ENCODE measurements at places on chromosomes 5 and 9.
A peak's percentile ranks its signal among the peaks of the same experiment; 100 is the strongest.

- no peaks in the 10 kb centered on the region for H3K4me1 ChIP-seq
- H3K36me3 ChIP-seq = no peaks in the 10 kb centered on the region
- H3K4me3 ChIP-seq = no peak overlapping the region
- no peak for DNase-seq
These were observed 41.5 kb downstream of the PLPP7 start for GRCh38 chr9:131330814-131331600.

GRCh38 chr5:76660360-76660759, 37.2 kb upstream of the F2RL2 start:
- H3K36me3 ChIP-seq = no peaks in the 10 kb centered on the region
- H3K27me3 ChIP-seq = no peaks in the 10 kb centered on the region
- DNase-seq = no peak
- H3K4me3 ChIP-seq = no peak overlapping the region
- H3K4me1 ChIP-seq = no peaks in the 10 kb centered on the region

GRCh38 chr5:109857405-109858031, 167.8 kb downstream of the MAN2A1 start:
- no peak for DNase-seq
- H3K27ac ChIP-seq = peak overlapping the region; percentile 11
- no peaks in the 10 kb centered on the region for H3K27me3 ChIP-seq
- no peak overlapping the region for H3K4me3 ChIP-seq
- peaks cover 4% of the 10 kb centered on the region for H3K36me3 ChIP-seq

DNA sequence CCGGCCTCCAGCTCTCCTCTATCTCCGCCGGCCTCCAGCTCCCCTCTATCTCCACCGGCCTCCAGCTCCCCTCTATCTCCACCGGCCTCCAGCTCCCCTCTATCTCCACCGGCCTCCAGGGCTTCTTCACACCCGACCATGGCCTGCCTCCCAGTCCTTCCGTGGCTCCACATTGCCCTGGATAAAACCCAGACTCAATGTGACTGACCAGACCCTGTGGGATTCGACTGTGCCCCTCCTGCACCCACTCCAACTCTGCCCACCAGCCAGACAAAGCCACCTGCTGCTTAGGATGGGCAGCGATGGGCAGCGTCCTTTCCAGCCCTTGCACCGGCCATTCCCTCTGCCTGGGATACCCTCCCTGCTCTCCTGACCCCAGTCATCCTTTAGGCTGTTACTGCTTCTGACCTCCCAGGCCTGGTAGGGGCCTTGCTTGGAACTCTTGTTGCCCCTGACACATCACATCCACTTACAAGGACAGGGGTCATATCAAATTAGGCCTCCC, 30.5 kb upstream of the RXRA start:
- H3K27ac ChIP-seq = no peak overlapping the region
- H3K4me3 ChIP-seq = no peak overlapping the region
- H3K4me1 ChIP-seq = peaks cover 12% of the 10 kb centered on the region
- DNase-seq = no peak

DNA sequence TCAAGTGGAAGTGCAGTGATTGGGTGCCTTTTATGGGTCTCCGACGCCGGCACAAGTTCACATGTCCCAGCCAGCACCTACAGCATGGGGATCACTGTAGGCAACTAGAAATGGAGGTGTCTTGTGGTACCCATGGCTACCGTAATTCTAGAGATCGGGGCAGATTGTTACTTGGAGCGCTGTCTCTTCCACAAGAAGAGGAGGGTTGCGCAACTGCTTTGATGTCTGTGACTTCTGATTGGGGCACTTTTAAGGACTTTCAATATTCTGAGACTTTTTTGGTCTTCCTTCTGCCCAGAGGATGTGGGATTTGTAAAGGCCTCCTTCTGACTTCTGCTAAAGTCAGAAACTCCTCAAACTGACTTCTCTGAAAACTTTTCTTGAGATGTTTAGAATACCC, 41.9 kb downstream of the GLRX start:
- no peaks in the 10 kb centered on the region for H3K27me3 ChIP-seq
- no peak overlapping the region for H3K4me3 ChIP-seq
- H3K4me1 ChIP-seq = peaks cover 13% of the 10 kb centered on the region

GRCh38 chr9:38083858-38084555, 15.0 kb upstream of the SHB start:
- no peaks in the 10 kb centered on the region for H3K4me1 ChIP-seq
- no peaks in the 10 kb centered on the region for H3K36me3 ChIP-seq
- no peaks in the 10 kb centered on the region for H3K27me3 ChIP-seq
- DNase-seq = no peak
- H3K27ac ChIP-seq = no peak overlapping the region

DNA sequence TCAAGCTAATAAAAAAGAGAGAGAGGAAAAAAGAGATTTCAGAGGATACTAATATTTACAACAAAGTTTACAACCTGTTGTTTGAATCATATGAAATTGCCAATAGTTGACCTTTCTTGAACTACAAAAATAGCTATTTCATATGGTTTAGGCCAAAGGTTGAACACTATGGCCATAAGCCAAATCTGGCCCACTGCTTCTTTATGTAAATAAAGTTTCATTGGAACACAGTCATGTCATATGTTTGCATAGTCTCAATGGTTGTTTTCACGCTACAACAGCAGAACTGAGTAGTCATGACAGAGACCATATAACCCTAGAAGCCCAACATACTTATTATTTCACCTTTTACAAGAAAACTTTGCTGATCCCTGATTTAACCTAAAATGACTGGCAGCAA, 20.9 kb downstream of the SEMA5A start:
- no peaks in the 10 kb centered on the region for H3K4me1 ChIP-seq
- no peak for DNase-seq

- peaks cover 37% of the 10 kb centered on the region for H3K4me1 ChIP-seq
- peak; percentile 98 for DNase-seq
- peak within 1 kb of the TSS; percentile 95 for H3K27ac ChIP-seq
- H3K27me3 ChIP-seq = no peaks in the 10 kb centered on the region
- H3K36me3 ChIP-seq = no peaks in the 10 kb centered on the region
- peak within 1 kb of the TSS; percentile 93 for H3K4me3 ChIP-seq
These were observed at the start of gene SEC24A for GRCh38 chr5:134648425-134649162. SEC24A (plus strand) TSS chr5:134648785; CDS start chr5:134649077, 292 bp downstream.

GRCh38 chr5:141485321-141486055, 658 bp downstream of the PCDHGC4 start:
- no peaks in the 10 kb centered on the region for H3K27me3 ChIP-seq
- H3K4me1 ChIP-seq = peaks cover 17% of the 10 kb centered on the region
- peak overlapping the region; percentile 6 for H3K27ac ChIP-seq
- peak overlapping the region; percentile 39 for H3K4me3 ChIP-seq
- DNase-seq = no peak
- no peaks in the 10 kb centered on the region for H3K36me3 ChIP-seq

DNA sequence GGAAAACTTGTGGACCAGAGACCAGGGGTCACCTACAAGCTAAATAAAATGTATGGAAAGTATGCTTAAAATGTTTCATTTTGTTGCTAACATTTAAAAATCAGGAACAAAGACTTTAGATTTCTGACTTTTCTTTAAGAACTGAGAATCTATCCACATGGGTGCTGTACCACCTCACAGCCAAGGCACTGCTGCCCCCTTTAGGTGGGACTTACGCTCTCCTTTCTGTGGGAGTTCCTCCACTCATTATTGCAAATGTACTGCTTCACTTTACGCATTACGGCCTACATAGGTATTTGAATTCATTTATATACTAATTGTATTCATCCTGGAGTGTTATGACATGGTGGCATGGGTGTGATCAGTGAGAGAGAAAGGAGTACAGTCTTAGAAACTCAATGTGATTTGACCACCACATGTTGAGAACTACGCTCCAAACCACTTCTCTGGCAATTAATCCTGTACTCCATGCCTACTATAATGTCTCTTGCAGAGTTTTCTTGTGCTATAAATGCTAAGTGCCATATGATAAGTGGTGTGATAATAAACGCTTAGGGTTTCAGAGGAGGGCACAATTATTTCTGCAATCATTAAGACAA, 24.7 kb upstream of the CETN3 start:
- no peak for DNase-seq
- no peak overlapping the region for H3K4me3 ChIP-seq
- no peak overlapping the region for H3K27ac ChIP-seq
- no peaks in the 10 kb centered on the region for H3K36me3 ChIP-seq

GRCh38 chr5:27103486-27103885, 65.1 kb upstream of the CDH9 start:
- DNase-seq = no peak
- H3K27me3 ChIP-seq = no peaks in the 10 kb centered on the region
- H3K27ac ChIP-seq = no peak overlapping the region

DNA sequence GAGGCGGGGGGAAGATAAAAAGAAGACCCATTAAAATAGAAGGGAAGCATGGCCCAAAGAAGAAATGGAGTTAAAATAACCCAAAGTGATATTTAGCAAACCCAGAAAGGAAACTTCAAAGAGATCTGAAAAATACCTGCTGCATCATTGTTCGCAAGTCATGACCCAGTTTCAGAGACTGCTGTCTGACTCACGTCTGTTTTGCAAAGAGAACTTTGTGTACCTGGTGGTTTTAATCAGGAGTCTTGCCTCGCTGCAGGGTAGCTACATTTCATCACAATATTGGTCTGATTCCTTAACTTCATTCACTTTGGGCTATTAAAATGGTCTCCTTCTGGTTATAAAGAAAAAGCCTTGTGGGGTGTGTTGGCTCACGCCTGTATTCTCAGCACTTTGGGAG, 461.1 kb upstream of the DAP start:
- H3K36me3 ChIP-seq = no peaks in the 10 kb centered on the region
- H3K4me3 ChIP-seq = no peak overlapping the region
- H3K27ac ChIP-seq = no peak overlapping the region
- DNase-seq = no peak
- no peaks in the 10 kb centered on the region for H3K4me1 ChIP-seq
- H3K27me3 ChIP-seq = no peaks in the 10 kb centered on the region

GRCh38 chr5:158194561-158194976, 335.6 kb upstream of the CLINT1 start:
- DNase-seq = no peak
- no peaks in the 10 kb centered on the region for H3K4me1 ChIP-seq
- no peaks in the 10 kb centered on the region for H3K27me3 ChIP-seq
- no peak overlapping the region for H3K27ac ChIP-seq
- no peak overlapping the region for H3K4me3 ChIP-seq

GRCh38 chr9:119179701-119180100, 189.5 kb downstream of the BRINP1 start:
- no peak for DNase-seq
- no peak overlapping the region for H3K27ac ChIP-seq
- no peaks in the 10 kb centered on the region for H3K27me3 ChIP-seq
- H3K36me3 ChIP-seq = no peaks in the 10 kb centered on the region
- H3K4me3 ChIP-seq = no peak overlapping the region

GRCh38 chr5:178284093-178284675, 51.6 kb upstream of the PHYKPL start:
- no peak overlapping the region for H3K4me3 ChIP-seq
- H3K27me3 ChIP-seq = no peaks in the 10 kb centered on the region
- DNase-seq = no peak

GRCh38 chr5:169064093-169064492, 236.8 kb downstream of the SLIT3 start:
- peak; percentile 51 for DNase-seq
- no peak overlapping the region for H3K27ac ChIP-seq
- no peaks in the 10 kb centered on the region for H3K36me3 ChIP-seq
- H3K4me1 ChIP-seq = peaks cover 13% of the 10 kb centered on the region

DNA sequence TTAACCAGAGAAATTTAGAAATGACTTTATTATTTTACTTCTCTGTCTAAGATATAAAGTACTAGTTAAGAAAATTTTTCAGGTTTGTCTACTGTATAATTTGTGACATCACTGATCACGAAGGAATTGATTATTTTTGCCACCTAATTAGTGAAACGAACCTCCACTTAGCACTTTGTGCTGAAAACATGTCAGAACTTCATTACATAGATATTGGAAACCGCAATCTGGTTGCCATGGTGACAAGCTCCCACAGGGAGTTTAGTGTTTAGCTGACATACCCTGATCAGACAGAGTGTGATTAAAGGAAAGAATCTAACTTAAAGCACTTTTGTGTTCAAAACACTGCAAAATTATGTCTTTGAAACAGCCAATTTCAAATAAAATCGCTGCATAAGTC, 668.4 kb upstream of the CCNG1 start:
- H3K4me3 ChIP-seq = no peak overlapping the region
- DNase-seq = no peak
- no peaks in the 10 kb centered on the region for H3K36me3 ChIP-seq
- no peaks in the 10 kb centered on the region for H3K4me1 ChIP-seq
- no peak overlapping the region for H3K27ac ChIP-seq

- no peaks in the 10 kb centered on the region for H3K4me1 ChIP-seq
- H3K36me3 ChIP-seq = no peaks in the 10 kb centered on the region
- H3K27me3 ChIP-seq = no peaks in the 10 kb centered on the region
- H3K27ac ChIP-seq = peak overlapping the region; percentile 75
These were observed 19.4 kb downstream of the FXN start for GRCh38 chr9:69054989-69055388.

- H3K27me3 ChIP-seq = no peaks in the 10 kb centered on the region
- H3K36me3 ChIP-seq = no peaks in the 10 kb centered on the region
- H3K4me1 ChIP-seq = peaks cover 14% of the 10 kb centered on the region
- no peak for DNase-seq
- no peak overlapping the region for H3K27ac ChIP-seq
These were observed 24.8 kb downstream of the ABLIM3 start for GRCh38 chr5:149166128-149166527.

GRCh38 chr5:67773411-67774266, 441.9 kb upstream of the PIK3R1 start:
- no peak for DNase-seq
- no peaks in the 10 kb centered on the region for H3K27me3 ChIP-seq
- no peak overlapping the region for H3K4me3 ChIP-seq
- H3K36me3 ChIP-seq = no peaks in the 10 kb centered on the region
- no peak overlapping the region for H3K27ac ChIP-seq

- H3K4me1 ChIP-seq = peaks cover 5% of the 10 kb centered on the region
- H3K27me3 ChIP-seq = no peaks in the 10 kb centered on the region
- H3K36me3 ChIP-seq = no peaks in the 10 kb centered on the region
- H3K4me3 ChIP-seq = peak overlapping the region; percentile 19
These were observed 19.5 kb upstream of the GOLPH3 start for GRCh38 chr5:32193591-32193990.

GRCh38 chr5:168327994-168328393, 36.5 kb downstream of the WWC1 start:
- no peaks in the 10 kb centered on the region for H3K27me3 ChIP-seq
- peak overlapping the region; percentile 70 for H3K27ac ChIP-seq
- no peak overlapping the region for H3K4me3 ChIP-seq
- H3K4me1 ChIP-seq = peaks cover 20% of the 10 kb centered on the region
- H3K36me3 ChIP-seq = no peaks in the 10 kb centered on the region
- DNase-seq = no peak

DNA sequence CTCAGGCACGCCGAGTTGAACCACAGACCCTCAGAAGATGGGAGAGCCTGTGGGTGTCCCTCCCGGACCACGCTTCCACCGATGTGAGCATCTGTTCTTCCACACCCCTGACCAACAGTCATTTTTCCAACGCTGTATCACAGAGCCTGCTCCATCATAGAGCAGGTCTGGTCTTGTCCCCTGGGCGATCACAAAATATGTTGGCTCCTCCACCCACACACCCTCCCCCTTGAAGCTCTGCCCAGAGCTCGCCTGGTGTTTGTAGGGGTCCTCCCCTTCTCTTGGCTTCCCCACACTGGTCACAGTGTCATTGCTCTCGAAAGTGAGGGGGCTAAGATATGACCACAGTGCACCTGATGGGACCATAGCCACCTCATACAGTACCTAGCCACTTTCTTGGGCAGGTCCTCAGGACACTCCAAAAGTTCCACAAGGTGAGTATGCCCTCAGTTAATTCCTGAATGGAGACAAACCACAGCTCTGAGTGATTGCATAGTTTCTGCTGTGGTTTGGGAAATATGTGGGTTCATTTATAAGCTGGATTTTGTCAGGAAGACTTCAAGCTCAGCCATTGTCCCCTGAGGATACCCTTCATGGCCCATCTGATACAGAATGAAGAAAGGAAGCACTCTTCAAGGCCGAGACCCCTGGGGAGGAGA, 3.5 kb upstream of the ZNF618 start:
- no peaks in the 10 kb centered on the region for H3K27me3 ChIP-seq
- no peak for DNase-seq
- H3K36me3 ChIP-seq = no peaks in the 10 kb centered on the region
- H3K4me1 ChIP-seq = peaks cover 6% of the 10 kb centered on the region
- H3K4me3 ChIP-seq = no peak overlapping the region
